GM12891 (cell line): ENCODE measurements at places on chromosomes 7 and 10.

DNA sequence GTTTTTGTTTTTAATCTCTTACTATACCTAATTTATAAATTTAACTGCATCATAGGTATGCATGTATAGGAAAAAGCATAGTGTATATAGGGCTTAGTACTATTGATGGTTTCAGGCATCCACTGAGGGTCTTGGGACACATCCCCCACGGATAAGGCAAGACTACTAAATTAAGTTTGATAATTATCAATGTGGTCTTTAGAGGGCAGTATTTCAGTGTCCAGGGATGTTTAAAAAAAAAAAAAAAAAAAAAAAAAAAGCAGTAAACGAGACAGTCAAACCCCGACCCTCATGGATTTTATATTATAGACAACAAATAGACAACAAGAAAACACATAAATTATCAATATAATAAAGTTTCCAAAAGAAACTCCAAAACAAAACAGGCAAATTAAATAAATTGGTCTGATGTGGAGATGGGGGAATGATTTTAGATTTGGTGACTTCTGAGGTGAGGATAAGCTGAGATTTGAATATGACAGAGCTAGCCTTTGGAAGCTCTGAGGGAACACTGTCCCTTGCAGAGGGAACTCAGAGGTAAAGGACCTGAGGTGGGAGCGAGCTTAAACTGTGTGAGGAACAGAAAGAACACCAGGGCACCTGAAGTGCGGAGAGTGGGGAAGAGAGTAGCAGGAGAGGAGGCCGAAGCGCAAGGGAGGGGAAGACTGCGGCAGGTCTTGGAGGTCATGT lies 14.8 kb downstream of the ACSM6 start:
- DNase-seq: no peak

- DNase-seq: no peak
Observed at GRCh38 chr10:11783558-11783865, 39.6 kb upstream of the PROSER2 start.

DNA sequence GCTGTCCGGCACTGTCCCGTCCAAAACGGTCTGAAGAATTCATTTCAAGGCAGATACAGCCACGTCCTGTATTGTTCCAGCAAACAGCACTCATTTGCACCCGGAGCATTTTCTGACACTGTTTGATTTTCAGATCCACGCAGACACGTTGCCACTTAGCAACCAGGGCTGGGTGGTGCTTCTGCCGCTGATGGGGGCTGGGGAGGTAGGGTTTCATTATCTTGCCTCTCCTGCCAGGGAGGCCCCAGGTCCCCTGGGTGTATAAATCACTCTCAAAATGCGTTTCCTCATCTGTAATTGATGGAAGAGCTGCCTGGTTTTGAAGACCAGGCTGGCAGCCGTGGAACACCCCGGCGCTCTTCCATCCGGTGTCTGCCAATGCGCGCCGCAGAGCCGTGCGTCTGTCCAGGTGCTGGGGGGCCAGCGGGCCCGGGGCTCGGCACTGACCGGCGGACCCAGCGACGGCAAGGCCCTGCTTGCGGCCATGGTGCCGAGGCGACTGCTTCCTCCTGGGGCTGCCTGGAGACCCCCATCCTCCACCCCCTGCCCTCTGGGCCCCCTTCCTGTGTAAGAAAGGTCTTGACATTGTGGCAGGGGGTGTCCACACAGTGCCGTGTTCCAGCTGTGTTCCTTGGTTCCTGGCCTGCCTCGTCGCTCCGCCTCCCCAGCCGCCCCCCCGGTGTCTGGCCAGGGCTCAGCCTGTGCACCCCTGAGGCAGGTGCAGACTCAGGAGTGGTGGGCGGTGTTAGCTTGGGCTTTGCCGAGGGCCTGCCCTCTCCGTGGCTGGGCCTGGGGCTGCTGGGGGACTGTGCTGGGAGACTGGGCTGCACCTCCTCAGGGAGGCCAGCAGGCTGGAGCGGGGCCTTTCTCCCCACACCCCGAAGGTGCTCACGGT lies 16.6 kb downstream of the ADGRA1 start:
- no peak for DNase-seq

GRCh38 chr10:36341471-36341870 lies 699.4 kb upstream of the FZD8 start:
- no peak for DNase-seq

DNA sequence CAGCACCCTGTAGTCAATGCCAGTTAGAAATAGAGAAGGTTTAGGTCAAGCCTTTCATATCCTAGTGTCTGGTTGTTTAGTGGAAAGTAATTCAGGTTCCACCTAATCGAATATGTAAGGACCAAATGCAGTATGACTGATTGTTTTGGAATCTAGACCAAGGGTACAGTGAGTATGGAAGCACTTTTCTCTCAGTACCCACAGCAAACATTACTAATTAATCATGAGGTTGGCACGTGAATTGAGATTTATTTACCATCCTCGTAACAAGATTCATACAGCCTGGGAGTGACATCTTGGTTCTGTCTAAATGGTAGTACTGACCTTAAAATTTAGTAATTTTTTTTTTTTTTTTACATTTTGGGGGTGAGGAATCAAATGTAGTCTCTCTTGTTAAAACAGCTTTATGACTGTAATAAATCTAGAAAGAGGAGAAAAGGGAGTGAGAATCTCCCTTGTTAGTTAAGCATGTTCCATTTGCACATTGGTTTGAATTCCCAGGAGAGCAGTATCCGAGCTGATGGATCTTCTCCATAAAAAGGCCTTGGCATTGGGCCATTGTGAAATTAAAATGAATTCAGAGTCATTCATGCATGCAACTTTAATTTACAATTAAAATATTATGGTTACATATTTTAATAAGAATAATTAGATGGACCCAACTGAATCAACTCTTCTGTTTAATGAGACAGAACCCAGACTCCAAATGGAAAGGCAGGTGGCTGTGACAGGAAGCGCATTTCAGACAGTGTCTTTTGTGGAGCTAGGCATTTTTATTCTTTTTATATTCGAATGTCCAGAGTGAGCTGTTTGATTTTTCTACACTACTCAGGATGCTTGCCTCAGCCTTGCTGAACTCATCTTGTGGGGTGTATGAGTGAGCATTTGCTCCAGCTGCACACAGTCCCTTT lies 57.6 kb downstream of the SNX10 start:
- DNase-seq: no peak

DNA sequence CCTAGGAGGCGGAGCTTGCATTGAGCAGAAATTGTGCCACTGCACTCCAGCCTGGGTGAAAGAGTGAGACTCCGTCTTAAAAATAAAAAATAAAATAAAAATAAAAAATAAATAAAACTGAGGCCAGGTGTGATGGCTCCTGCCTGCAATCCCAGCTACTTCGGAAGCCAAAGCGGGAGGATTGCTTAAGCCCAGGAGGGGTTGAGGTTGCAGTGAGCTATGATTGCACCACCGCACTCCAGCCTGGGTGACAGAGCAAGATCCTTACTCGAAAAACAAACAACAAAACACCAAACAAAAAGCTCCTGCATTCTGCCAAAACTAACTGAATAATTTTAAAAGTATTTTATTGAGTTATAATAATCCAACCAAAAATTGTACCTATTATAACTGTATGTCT lies 36.2 kb downstream of the AGAP4 start:
- no peak for DNase-seq

DNA sequence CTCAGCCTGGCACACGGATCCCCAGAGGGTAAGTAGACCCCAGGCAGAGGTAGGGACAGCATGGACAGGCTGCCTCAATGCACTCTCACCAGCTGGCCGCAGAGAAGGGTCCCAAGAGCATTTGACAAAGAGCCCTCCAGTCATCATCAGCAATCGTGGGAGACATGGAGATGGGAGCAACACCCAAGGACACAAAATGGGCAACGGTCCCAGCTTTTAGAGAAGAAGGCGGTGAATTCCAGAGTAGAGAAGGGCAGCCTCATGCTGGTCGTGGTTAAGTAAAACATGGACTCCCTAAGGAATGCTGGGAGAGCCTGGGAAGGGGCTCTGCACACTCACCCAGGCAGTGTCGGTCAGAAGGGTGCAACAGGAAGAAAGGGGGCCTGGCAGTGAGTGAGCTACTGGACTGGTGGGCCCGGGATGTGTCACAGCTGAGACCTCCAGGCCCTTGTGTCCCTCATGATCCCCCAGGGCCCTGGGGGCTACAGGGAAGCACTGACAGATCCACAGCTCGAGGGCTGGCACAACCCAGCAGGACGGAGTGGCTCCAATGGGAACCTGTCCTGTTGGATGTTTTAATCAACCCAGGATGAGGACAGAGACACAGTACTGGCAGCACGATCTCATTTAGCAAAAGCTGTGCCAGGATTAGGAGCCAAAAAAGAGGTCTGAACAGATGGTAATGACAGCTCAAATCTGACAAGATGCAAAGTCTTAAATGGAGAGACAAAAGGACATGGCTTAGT lies 147.1 kb downstream of the NEURL1 start:
- no peak for DNase-seq

DNA sequence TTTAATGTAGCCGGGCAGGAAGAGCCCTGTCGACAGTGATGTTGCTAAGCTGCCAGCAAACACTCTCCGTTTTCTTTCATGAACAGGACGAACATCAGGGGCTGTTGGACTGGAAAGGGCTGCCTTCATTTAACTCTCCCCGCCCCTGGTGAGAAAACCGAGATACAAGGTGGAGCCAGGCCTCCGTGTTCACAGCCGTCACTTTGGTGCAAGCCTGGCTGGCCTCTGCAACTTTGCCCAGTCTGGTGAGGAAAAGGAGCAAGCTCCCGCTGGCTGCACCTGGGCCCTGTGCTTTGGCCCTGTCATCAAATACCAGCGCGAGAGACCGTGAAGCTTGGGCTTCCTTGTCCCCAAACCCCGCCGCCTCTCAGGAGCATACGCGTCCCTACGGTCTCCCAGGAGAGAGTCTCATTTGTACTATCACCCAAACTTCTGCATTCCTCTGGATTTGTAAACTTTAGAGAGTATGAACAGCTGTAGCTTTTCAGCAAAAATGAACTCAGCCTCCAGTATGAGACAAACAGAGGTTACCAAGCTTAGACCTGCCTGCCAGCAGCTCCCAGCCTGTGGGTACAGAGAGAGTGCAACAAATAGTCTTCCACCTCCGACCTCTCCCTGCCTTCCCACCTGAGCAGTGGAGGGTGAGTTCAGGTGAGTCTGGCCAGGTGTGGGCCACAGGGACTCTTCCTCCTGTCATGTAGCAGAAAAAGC lies 445.3 kb upstream of the MGMT start:
- DNase-seq: no peak

- DNase-seq: no peak
Observed at GRCh38 chr10:131574363-131574706, 262.8 kb upstream of the TCERG1L start.

DNA sequence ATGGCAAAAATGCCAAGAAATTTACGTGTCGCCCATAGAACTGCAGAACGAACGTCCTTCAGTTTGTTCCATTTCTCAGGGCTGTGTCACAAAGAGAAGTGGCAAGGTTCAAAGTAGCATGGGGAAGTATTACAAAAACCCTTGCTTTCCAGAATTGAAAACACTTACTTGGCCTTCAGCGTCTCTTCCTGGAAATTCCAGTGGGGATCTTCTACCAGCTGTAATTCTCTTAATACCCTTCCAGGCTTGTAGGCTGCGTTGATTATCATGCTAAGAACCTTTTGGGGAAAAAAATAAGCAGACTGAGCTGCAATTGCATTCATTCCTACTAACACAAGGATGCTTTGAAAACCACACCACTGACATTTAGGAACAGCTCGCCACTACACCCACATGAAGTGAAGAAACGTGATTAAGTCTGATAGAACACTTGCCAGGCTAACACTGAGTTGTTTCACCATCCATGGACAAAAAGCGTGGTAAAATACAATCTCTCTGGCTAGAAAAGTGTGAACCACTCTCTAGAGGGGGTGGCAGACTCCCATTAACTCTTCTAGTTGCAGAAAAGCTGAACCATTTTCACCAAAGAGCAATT lies 222.3 kb downstream of the SFMBT2 start:
- DNase-seq: no peak

DNA sequence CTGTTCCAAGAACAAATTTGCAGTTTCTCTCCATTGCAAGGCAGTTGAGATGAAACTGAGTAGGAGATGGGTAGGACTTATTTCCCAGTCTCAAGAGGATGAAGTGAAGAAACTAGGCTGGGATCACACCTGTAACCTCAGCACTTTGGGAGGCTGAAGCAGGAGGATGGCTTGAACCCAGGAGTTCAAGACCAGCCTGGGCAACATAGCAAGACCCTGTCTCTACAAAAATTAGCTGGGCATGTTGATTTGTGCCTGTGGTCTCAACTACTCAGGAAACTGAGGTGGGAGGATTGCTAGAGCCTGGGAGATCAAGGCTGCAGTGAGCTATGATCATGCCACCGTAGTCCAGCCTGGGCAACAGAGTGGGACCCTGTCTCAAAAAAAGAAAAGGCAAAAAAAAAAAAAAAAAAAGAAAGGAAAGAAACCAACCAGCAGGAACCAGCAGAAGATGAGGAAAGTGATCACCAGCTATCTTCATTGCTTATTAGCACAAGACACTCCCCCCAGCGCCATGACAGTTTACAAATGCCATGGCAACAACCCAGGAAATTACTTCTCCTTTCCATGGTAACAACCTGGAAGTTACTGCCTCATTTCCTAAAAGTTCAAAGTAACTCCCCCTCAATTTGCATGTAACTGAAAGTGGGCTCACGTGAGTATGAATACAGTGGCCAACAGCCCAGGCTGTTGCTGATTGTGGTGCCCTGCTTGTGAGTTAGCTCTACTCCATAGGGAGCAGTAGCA lies 18.3 kb upstream of the ST8SIA6 start:
- no peak for DNase-seq

- DNase-seq: no peak
Observed at GRCh38 chr7:102049765-102050164, 232.3 kb downstream of the CUX1 start.

DNA sequence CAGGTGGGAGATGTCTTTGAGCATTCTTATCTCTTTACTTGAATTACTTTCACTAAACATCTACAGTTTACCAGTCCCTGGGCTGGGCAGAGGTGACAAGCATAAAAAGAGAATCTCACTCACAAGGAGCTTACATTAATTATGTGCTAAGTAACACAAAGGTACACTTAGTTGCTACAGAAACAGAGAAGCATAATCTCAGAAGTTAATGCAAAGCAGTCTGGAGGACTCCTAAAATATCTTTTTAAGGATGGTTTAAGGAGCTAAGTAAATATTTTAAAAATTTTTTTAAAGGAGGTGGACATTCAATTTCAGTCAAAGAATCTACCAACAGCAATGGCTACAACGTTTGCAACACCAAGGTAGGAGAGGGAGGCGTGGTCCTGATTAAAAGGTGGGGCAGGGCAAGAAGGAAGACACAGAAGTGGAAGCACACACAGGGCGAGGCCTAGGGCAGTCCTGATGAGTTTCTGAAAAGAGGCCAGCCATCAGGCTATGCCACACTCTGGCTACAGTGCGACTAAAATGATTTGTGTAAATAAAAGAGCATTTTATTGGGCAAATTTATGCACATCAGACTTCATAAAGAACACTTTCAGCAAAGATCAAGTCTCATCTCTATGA lies 5.3 kb downstream of the LARP4B start:
- no peak for DNase-seq

- no peak for DNase-seq
Observed at GRCh38 chr7:15016766-15017165, 114.2 kb upstream of the DGKB start.

GRCh38 chr10:120854388-120854787 lies 3.2 kb downstream of the WDR11 start:
- DNase-seq: no peak
